Central memory CD8-positive, alpha-beta T cell (primary cell): ENCODE measurements at places on chromosomes 6 and 20.

DNA sequence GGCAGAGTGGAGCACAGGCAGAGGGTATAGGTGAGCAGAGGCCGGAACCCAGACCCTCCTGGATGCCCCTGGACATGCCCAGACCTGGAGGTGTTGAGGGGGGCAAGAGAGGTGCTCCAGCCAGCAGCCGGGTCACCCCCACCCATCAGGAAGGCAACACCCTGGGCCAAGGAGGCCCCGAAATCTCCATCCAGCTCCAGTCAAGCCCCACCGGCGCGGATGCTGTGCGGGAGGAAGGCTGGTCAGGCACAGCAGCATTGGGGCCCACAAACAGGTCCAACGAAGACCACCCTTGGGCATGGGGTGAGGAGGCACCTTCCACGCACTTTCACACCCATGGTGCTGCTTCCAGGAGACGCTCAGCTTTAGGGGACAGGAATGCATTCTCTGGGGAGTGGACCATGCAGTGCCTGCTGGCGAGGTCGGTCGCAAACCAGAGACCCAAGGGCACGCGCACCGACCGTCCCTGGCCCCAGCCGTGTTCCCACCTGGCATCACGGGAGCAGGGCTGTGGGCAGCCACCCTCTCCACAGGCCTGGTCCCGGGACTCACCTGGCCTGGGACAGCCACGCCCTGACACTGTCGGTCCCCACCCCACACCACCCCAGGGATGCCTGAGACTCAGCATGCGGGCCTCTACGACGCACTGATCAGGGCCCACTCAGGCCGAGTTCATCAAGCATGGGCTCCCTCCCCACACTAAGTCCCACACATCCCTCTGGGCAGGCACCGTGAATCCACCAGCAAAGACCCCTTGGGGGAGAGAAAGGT is 43.6 kb upstream of the ZBP1 start:
- no peak for DNase-seq

DNA sequence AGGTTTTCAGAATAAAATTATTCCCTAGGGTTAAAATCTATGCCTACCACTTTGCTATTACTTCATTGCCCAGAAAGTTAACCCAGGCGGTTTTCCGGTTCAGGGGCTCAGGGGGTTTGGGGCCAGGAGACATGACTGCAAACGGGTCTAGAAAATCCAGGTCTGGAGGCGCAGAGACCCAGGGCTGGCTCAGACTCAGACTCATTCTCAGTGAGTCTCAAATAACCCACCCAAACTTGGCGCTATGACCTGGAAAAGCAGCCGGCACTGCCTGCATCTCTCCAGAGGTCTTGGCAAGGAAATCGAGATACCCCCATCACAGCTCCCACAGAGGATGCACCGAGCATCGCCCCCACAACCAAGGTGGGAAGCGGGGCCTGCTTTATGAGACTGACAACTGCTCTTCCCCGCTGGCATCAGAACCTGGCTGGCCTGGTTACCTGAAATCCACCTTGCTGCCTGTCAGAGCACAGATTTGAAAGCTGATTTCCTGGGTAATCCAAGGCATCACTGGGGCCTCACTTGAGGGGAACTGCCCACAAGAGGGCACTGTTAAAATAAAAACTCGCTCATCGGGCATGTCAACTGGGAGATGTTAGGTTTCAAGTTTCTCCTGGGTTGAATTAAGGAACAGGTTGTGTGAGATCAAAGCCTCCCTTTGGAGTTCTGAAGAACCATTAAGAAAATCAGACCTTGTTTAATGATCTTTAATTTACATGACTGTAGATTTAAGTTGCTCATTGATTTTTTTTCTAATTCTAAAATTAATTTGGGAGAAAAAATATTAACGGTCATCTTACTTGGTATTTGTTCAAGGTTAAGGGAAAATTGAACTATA is 55.1 kb downstream of the KIF16B start:
- DNase-seq, result no peak

GRCh38 chr6:89260832-89261231 is 43.7 kb upstream of the GABRR1 start:
- no peak for DNase-seq

DNA sequence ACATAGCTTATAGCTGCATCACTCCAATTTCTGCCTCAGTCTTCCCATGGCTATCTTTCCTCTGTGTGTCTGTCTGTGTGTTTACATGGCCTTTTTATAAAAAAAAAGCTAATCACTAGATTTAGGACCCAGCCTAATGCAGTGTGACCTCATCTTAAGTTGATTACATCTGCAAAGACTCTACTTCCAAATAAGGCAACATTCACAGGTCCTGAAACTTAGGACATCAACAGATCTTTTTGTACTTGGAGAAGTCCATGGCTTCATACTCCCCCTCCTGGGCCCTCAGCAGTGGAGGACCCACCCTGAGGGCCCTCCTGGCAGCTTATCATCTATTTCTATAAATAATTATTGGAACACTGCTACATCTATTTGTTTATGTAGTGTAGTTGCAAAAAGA is 146.1 kb downstream of the LMBRD1 start:
- DNase-seq, result no peak

GRCh38 chr6:46513533-46513932 is 22.3 kb upstream of the RCAN2 start:
- DNase-seq, result no peak

DNA sequence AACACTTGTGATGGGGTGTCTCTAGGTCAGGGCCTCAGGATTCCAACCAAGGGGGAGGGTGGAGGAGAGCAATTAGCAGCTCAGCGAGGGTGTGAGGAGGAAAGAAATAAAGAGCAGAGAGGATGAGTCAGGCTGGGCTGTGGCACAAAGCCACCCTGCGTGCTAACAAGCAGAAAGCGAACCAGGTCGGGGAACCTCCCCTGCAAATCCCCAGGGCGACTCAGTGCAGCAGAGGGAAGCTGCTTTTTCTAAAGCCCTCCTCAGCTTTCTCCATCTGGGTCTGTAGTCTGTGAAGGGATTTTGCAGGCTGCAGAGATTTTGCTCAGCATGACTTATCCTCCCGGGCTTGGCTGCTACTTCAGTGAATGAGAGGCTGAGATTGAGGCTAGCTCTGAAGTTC is 6.6 kb upstream of the SPO11 start:
- no peak for DNase-seq

- no peak for DNase-seq
Observed at GRCh38 chr6:129517288-129517687, 192.7 kb downstream of the ARHGAP18 start.

DNA sequence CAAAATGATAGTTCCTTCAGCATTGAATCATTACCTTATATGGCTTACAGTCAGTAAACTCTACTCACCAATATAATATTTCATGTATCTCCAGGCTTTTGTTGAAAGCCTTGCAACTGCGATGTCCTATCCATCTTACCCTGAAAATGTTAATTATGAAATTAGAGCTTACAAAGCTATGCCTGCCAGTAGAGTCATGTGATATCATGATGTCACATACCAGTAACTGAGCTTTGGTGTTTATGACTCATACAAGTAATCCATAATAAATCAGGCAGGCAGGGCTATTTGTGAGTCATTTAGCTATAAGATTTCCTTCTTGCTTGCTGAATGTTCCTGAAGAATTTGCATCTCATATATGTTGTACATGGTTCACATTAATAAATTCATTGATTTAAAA is 44.9 kb upstream of the FAM83B start:
- no peak for DNase-seq

DNA sequence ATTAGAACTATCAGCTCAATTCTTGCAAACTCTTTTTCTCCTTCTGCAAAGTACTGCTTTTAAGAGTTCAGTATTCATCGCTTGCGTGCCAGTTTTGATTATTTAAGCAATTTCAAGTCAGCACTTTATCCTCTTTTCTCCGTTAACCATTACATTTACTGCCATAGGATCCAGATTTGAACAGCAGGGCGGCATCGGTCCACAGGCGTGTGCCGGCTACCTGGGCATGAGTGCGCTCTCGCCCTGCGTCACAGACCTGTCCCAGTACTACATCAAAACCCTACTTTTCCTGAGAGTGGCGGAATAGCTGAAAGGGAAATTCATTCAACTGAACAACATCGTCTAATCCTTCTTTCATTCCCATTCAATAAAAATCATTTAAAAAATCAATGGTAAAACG is 53.4 kb downstream of the MYLK4 start:
- DNase-seq, result no peak

DNA sequence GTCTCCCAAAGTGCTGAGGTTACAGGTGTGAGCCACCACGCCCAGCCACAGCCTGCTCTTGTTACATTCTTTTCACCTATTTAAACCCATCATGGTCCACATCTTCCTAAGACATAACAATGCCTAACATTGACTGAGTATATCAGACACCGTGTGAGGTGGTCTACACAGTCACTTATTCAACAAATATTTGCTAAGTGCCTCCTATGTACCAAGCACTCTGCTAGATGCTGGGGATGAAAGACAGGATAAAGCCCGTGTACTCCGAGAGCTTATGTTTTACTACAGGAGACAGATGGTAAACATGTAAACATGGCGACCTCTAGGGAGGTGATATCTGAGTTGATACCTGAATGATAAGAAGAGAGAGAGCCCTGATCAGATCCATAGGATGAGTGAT is 12.7 kb downstream of the BCL2L1 start:
- DNase-seq, result no peak

DNA sequence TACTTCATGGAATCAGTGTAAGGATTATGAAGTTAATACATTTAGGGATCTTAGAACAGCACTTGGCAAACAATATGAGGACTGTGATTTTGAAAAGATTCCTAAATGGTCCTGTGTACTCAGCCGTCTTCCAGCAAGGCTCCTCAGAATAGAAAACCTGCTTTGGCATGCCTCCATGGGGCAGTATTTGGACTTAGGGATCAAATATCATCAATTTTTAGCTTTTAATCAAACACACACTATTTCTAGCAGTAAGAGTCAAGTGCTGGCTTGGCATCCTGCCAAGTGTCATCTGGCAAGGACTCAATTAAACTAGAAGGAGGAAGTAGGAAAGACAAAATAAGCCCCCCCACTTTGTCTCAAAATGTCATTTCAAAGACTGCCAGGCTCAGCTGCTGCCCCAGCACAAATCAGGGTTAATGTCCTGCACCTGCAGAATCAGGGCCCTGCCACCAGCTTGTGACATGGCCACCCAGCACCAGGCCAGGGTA is 40.8 kb downstream of the IYD start:
- DNase-seq, result no peak

GRCh38 chr6:121920616-121921015 is 478.8 kb upstream of the HSF2 start:
- DNase-seq, result no peak

DNA sequence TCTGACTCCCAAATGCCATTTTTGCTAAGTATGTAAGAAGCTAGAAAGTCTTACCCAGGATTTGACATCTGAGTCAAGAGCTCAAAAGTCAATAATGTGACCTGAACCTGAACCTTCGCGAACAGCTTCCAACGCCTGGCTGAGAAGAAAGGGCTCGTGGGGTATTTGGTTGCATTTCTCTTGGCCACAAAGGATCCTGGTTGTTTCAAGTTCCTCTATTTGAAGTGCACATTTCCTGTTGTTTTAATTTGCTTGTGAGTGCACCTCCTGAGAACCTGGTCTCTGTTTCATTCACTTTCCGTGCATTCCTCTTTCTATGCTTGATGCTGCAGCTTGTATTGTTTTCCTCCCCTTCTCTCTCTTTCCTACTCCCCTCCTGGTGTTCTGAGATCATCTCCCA is 212.5 kb downstream of the FOXA2 start:
- no peak for DNase-seq

- DNase-seq, result no peak
Observed at GRCh38 chr20:20638878-20639277, 73.6 kb downstream of the RALGAPA2 start.

- DNase-seq, result no peak
Observed at GRCh38 chr20:63843222-63843621, 12.2 kb upstream of the ZBTB46 start.

- DNase-seq, result no peak
Observed at GRCh38 chr20:50121858-50122271, 8.9 kb upstream of the UBE2V1 start.
